CD4-positive, alpha-beta memory T cell (primary cell): ENCODE measurements at places on chromosomes 3 and 15.

- no peak for DNase-seq
Measured at GRCh38 chr3:24368605-24369004, 126.0 kb downstream of the THRB start.

DNA sequence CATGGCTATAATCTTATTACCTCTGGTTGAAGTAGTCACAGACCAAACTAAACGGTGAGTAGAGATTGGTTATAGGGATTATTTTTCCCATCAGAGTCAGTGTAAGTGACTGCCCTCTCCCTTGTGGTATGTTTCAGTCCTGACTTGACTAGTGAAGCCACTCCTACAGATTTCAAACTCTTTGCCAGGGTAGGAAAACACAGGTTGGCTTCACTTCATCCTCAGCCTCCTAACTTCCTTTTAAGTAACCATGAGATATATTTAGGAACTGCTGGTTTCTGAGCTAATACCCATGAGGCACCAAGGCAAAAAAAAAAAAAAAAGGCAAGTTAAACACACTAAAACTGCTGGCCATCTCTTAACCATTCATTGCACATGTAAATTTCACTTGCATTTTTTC, 349.2 kb upstream of the MCTP2 start:
- no peak for DNase-seq

GRCh38 chr15:36291501-36291900, 287.9 kb upstream of the CDIN1 start:
- DNase-seq = no peak

- no peak for DNase-seq
Measured at GRCh38 chr3:22960105-22960984, 242.8 kb upstream of the UBE2E2 start.

- peak; percentile 13 for DNase-seq
Measured at GRCh38 chr3:177224414-177224813, 27.1 kb upstream of the TBL1XR1 start.

DNA sequence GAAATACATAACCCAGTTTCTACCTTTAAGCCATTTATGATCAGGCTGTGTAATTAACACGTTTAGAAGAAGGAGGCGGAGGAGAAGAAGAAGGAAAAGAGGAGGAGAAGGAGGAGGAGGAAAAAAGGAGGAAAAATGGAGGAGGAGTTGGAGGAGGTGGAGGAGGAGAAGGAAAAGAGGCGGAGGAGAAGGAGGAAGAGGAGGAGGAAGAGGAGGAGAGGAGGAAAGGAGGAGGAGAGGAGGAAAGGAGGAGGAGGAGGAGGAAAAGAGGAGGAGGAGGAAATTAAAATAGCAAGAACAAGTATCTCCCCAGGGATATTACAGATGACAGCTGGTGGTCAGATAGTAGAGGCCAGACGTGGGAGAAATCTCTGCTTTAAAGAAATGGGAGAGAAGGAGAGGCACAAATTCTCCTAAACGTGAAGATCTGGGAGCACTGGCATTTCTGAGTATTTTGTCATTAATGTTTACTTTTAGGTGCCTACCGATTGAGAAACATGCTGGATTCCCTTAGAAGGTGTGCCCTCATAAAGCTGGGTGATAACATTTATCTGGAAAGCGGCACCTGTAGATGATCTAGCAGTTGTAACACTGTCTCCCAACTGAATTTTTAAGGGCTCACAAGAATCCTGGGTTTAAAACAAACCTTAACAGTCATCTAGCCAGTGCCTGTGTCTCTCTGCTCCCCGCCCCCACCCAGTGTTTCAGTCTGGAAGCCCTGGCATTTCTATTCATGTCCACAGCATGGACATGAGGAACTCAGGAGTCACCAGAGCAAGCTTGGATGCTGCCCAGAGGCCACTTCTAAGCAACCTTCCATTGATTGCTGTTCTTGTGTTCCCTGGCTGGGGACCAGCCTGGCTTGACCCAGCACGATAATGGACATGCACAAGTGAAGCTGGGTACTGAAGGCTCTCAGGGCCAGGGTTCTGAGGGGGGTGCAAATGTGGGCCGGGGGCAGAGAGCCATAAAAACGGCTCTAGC, 75.2 kb downstream of the CHRNA7 start:
- DNase-seq = no peak

DNA sequence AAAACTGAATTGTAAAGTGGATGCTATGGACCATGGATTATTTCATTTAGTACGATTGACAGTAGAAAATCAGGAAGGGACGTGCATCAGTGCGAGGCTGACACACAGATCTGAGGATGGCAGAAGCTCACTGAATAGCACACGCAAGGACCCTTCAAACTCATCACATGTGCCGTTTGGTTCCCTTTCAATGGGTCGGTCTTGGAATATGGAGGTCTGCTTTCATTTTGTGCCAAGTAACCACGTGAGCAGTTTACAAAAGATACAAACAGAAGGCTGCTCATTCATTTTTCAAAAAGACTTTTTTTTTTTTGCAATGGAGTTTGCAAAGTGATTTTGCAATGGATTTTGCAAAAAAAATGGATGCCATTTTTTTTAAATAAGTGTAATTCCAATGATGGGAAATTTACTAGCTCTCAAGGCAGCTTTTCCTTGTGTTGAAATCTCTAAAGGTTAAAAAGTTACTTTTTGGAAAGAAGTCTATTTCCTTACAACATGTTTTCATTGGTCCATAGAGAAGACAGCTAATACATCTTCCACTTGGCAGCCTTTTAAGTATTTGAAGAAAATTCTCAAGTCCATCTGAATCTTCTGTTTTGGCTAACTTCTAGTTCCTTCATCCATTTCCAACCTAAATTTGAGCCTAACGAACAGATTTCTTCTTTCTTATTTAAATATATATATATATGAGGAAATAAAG, 392.3 kb upstream of the TPRG1 start:
- DNase-seq = no peak

- DNase-seq = no peak
Measured at GRCh38 chr3:133917144-133917543, 21.5 kb upstream of the RAB6B start.

DNA sequence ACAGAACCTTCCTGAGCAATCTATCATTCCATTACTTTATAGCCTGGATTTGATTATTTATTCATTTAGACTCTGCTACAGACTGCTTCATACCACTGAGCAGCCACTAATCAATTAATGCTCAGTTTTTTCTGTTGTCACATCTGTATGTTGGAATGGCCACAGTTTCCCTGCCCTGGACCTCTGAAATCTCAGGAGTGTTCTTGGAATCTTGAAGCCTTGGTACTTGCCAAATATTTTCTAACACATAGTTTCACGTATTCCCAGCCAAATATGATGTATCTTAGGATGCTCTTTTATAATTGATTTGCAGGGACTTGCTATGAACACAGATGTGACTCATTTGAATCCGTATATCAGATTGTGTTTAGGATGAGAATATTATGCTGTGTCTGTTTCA, 225.8 kb downstream of the TAFA4 start:
- no peak for DNase-seq

DNA sequence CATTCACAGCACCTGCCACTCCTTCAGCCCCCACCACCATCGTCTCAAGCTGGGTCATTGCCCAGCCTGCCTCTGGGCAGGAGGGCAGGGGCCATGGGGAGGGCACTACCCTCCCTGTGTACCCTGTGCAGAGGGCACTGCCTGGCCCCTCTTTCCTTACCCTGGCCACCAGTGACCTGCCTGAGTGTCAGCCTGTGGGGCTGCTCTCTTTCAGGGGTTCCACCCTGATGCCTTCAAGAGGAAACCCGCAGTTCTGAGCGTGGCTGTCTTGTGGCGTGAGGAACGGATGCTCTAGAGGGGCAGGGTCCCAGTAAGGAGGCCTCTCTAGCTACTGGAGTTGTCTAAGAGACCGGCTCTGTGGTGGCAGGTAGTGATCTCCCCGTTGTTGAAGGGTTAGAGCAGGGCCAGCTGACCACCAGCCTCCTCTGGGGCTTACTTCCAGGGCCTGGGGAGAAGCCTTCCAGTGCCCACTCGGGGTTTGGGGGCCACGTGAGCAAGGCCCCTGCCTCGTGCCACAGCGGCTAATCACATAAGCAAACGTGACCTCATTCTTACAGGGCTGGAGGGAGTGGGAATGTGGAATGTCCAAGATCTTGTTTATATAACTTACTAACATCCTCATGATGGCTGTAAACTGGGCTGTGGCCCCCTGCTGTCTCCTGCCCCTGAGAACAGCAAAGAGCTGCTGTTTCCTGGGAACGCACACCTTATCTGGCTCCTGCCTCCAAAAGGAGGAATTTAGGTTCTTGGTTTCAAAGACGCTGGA, 31.4 kb upstream of the SEC13 start:
- DNase-seq = no peak

- peak; percentile 78 for DNase-seq
Measured at GRCh38 chr15:101242160-101242998, 9.5 kb downstream of the CHSY1 start.

- no peak for DNase-seq
Measured at GRCh38 chr3:27649277-27649676, 72.8 kb downstream of the EOMES start.

DNA sequence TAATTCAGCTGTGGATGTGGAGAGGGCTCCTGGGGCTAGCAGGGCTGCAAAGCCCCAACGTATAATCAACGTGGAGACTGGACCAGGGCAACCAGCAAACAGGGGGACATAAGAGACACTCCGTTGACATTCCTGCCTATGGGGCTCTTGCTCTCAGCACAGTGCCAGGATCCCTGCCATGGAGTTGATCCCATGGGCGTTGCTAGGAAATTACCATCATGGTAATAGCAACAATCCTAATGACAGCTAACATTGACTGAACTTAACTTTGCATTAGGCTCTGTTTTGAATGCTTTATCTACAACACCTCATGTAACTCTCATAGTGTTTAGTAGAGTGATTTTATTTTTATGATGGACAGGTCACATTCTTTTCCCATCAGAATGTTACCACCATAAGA, 16.9 kb downstream of the GASK1A start:
- no peak for DNase-seq

- no peak for DNase-seq
Measured at GRCh38 chr15:51333571-51333970, 4.8 kb downstream of the CYP19A1 start.

DNA sequence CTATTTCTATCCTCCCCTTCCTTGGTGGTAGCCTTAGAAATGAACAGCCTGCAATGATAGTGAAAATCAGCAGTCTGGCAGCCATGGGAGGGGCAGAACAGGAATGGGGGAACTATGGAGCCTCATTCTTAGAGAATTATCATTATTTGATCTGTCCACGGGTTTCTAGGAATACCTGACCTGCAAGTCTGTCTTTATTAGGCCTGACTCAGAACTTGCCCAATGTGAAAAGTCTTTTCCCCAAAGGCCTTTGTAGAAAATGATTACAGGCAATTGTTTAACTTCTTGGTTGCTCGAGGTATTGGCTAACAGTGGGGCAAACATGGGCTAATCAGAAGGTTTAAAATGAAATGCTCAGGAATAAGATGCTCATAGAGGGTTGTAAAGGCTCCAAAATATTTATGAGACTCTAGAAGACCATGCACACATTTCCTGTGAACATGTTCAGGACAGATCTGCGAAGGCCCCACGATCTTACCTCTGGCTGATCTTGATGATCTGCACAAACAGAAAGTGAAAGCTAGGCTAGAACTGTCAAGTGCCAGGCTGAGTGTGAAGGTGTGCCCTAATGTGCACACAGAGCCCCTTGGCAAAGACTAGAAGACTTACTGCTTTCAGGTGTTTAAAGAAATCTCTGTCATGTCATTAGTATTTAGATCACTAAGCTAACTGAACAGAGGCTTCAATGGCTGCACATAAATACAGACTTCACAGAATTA, 39.6 kb upstream of the LAMP3 start:
- DNase-seq = peak; percentile 38

DNA sequence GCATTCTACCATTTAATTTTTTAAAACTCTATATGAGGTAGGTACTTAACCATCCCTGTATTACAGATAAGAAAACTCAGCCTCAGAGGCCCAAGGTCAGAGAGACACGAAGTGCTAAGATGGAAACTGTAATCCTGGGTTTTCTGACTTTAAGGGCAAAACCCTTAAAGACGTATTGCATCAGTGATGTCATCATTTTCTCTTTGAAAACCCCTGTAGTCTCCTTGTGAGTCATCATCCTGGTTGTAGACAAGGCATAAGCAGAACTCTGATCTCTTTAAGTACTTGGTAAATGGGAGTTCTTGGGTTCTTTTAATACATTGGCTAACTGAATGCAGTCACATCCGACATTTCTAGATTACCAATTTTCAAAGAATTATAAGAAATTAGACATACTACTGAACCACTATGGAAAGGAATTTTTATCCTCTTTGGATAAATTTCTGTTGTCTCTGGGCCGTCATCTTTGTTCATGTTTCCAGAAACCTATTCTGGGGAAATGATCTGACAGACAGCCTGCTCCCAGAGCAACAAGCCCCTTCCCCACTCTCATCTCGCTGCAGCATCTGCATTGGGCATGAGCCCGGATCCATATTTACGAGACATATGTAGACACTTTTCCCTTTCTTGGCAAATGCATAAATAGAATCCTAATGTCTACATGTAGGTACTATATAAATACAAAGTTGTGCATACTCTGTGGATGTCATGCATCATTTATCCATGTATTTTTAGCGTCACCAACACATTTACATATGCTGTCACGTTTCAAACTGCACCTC, 48.7 kb upstream of the MDFIC2 start:
- DNase-seq = no peak

- DNase-seq = no peak
Measured at GRCh38 chr15:94917068-94917467, 685.7 kb downstream of the MCTP2 start.

- DNase-seq = no peak
Measured at GRCh38 chr3:183442994-183443393, 14.6 kb upstream of the MCF2L2 start.

DNA sequence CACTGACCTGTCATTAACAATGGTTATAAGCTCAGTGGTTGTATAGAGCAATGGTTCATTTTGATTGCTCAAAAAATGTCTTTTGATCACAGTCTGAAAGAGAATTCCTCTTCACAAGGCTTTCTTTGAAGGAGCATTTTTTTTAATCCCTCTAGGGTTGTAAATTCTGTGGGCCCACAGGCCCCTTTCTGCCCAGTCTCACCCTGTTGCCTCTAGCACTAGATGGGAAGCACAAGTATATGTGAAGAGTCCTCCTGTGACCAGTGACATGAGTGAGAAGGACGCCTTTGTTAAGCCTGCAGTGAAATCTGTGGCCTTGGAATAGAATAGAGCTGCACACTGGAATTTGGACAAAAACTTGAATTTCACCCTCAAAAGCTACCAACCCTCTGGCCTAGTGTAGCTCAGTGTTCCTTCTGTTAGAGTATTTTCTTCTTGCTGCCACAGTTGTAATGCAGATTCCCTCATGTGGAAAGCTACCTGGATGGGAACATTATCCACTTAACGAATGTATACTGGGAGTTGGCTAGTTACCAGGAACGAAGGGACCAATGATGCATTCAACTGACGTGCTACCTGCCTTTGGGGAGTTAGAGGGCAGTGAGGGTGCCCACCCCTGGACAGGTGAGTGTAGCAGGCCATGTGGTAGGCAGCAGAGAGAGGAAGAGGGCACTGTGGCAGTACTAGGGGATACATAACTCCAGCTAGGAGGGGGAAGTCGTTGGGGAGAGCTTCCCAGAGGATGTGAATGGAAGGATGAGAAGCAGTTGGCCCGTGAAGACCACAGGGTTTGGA, 28.3 kb upstream of the RYR3 start:
- DNase-seq = no peak
